Stomach (tissue), 19 donors: ENCODE measurements at places on chromosomes 6 and 20. TPM values are rescaled to one million over a fixed set of nuclear protein-coding genes. Genes with fewer than 3 reads are reported as not detected.

DNA sequence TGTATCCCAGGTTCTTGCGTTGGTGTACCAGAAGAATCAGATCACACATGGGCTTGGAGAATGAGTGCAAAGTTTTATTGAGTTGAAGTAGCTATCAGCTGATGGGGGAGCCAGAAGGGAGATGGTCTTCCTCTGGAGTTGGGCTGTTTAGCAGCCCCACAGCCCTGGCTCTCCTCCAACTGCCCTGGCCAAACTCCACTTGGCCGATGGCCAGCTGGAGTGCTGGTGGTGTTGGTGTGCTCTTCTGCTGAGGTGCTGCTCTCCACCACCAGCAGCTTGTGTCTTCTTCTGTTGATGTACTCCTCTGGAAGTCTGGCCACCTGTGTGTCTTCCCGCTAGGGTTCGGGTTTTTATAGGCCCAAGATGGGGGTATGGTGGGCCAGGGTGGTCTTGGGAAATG lies 172.8 kb downstream of the TINAG start:
- DNase-seq, result peak; percentile 16

DNA sequence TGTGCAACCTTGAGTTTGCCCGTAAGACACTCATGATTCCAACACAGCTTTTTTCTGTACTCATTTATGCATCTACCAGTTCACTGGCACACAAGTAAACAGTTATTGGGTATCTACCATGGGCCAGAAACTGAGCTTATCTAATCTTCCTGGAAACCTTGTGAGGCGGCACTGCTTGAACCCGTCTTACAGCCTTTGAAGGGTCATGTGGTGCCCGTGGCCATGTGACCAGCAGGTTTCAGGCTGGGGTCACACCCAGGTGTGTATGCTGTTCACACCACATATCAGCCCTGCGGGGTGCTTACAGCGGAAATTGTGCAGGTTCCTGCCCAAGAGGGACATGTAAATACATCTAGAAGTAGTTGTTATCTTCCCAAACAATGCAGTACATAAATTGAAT lies 6.1 kb downstream of the THBD start:
- peak; percentile 75 for DNase-seq

- no peak for DNase-seq
Observed at GRCh38 chr6:106461084-106461483, 100.6 kb downstream of the CRYBG1 start.

- DNase-seq, result no peak
Observed at GRCh38 chr6:20729086-20729485, 194.8 kb downstream of the CDKAL1 start.

DNA sequence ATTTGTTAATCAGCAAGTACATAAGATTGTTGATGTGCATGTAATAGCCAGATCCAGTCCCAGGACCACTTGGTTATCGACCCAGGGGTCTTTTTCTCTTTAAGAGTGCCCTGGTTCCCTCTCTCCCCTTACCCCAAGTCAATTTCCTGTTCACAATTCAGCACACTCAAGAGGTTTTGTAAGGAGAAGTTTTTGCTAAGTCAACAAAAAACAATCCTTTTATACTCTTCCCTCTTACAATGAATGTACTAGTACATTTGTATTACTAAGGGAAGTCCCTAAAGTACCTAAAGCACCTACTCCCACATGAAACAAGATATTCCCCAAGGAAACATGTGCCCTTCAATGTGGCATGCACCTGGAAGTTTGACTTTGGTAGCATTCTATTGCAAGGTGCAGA lies 1.6 kb upstream of the NT5DC1 start:
- DNase-seq, result peak; percentile 41

DNA sequence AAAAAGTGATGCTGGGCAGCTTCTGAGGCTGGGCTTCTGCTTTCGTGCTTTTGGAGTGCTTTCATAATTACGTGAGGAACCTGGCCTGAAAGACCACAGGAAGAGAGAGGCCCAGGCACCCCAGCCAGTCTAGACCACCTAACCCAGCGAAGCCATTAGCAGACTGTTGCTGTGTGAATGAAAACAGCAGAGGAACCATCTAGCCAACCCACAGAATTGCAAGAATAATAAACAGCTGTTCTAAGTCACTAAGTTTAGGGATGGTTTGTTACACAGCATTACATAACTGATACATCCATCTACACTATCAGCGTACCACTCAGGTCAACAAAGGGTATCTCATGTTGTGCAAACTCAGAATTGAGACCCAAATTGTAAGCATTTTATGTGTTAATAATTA lies 34.5 kb downstream of the FGD2 start:
- no peak for DNase-seq

- peak; percentile 10 for DNase-seq
Observed at GRCh38 chr6:128282961-128283360, 237.4 kb downstream of the PTPRK start.

GRCh38 chr20:24165301-24166122 lies 176.9 kb upstream of the GGTLC1 start:
- DNase-seq, result no peak

DNA sequence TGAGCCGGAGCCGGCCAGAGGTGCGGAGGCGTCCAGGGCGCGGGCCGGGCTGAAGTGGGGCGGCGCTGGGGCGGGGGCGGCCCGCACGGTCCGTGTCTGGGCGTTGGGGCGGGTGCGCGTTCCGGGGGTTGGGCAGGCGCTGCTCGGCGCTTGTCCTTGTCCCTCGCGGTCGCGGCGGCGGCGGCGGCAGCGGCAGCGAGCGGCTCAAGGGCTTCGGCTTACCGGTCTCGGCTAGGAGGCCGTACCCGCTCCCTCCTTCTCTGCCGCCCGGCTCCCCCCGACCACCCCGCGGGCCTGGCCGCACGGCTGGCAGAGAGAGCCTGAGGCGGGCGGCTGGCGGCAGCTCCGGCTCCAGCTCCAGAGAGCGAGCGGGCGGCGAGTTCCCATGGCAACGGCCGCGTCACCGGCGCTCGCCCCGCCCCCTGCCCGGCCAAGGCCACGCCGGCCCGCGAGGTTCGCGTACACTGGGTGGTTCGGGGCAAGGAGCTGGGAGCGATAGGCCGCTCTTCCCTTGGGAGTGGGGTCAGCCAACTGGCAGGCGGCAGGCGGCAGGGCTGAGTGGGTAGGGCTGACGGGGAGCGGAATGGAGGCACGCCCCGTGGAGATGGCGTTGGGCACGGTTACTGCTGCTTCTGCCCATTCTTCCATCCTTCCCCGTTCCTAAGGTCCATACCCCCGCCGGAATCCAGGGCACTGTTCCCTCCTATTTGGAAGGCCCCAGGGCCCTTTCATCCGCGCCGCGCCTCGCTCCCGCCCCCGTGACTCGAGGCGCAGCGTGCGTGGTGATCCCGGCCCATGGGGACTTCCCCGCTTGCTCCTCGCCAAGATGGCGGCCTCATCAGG lies at the start of gene LRRC73:
TSS of gene LRRC73 (minus strand) at position 363 of the 843 bp plus-strand sequence. CDS start 561 bp downstream, outside the sequence.
- DNase-seq, result peak; percentile 96

- no peak for DNase-seq
Observed at GRCh38 chr6:90918361-90918760, 331.5 kb upstream of the MAP3K7 start.

The BCAS4 gene
- 1.5 TPM for total RNA-seq

The PLN gene
- total RNA-seq, result 23.3 TPM

The FAM209B gene
- total RNA-seq, result not detected

The SIRPB1 gene
- total RNA-seq, result 14.0 TPM
